Hindlimb muscle (tissue), 1 donor: ENCODE measurements at places on chromosomes 5 and 9. TPM values are rescaled to one million over a fixed set of nuclear protein-coding genes. Genes with fewer than 3 reads are reported as not detected.

- no peak for DNase-seq
Measured at GRCh38 chr5:119582987-119583386, 46.4 kb upstream of the FAM170A start.

- no peak for DNase-seq
Measured at GRCh38 chr9:98930792-98931191, 12.9 kb upstream of the COL15A1 start.

TTC39B gene
- 1.7 TPM for polyA plus RNA-seq

UQCRQ gene
- polyA plus RNA-seq: 172 TPM

DNA sequence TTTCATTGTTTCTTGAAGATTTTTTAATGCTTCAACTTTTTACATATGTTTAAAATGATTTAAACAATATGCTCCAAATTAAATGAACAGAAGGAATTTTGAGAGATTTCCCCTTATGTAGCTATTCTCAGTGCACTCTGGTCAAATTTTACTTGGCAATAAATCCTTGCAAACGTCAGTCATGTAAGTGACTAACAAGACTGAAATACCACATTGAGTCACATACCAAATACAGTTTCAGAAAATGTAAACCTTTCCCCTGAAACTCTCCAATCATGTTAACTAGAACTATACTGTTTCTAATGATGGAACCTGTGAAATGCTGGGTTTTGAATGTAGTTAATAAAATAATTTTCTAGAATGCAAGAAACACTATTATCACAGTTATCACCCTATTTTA, 29.6 kb downstream of the SAR1B start:
- no peak for DNase-seq

PANK3 gene
- 37.1 TPM for polyA plus RNA-seq

- no peak for DNase-seq
Measured at GRCh38 chr9:116546711-116547581, 140.2 kb upstream of the TRIM32 start.

DNA sequence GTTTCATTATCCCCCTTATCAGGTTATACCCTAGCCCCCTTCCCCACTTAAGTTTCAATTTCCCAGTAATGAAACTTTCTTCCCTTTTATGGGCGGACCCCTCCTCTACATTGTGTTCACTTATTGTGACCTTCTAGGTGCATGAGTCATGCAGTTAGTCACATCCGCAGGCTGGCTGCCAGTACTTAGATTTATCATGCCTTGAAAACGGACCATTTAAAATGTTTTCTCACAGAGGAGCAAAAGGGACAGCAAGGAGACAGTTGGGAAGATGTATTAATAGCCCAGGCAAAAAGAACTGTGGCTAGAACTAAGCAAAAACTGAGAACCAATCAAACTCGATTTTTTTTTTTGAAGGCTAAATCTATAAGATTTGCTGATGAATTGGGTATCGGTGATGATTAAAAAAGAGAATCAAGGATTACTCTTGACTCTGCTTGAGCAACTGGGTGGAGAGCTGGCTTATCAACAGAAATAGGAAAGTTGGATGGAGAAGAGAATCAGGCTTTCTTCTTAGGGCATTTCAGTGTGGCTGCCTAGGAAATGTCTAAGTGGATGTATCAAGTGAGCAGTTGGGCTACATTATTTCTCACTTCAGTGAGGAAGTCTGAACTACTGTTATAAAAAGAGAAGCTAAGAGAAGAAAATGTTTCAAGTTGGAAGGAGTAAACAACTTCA, 615.0 kb downstream of the HINT1 start:
- DNase-seq: no peak

- no peak for DNase-seq
Measured at GRCh38 chr5:71699233-71699632, 19.8 kb upstream of the CARTPT start.

DOCK8 gene
- polyA plus RNA-seq: 8.2 TPM

GRCh38 chr5:53677632-53678031, 117.2 kb downstream of the NDUFS4 start:
- DNase-seq: no peak

DNA sequence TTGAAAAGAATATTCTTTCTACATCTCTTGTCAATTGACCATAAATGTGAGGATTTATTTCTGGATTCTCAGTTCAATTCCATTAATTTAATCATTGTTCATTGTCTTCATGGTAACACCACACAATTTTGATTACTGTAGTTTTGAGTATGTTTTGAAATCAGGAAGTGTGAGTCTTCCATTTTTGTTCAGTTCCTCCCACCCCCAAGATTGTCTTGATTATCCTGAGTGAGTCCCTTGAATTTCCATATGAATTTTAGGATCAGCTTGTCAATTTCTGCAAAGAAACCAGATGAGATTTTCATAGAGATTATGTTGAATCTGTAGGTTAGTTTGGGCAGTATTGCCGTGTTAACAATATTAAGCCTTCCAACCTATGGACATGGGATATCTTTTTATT, 9.5 kb downstream of the CYFIP2 start:
- DNase-seq: no peak

- DNase-seq: no peak
Measured at GRCh38 chr5:177231479-177232250, 71.9 kb downstream of the RAB24 start.

DOK3 gene
- 9.8 TPM for polyA plus RNA-seq

DNA sequence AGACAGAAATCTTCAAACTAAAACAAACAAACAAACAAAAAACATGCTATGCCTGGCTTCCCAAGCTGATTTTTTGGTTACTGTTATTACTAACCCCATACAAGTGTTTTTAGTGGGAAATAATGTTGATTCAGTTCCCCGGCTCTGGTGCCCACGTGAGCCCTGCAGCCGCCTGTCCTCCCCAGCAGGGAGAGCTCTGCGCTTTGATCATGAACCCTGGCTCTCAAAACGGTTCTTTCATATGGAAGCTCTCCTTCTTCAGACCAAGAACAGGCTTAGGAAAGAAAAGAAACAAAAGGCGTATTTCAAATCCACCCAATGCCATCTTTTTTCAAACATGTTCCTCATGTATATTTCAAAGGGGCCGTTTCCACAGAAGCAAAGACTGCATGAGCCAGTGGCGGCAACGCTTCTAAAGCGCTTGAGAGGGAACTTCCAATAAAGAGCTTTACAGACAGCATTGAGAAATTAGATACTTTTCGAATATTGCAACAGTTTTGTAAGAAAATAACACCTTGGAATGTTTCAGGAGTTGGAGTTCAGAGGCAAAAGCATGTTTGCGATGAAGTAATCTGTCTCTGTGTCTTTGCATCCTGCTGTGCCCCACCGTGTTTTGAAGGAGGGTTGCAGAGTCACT, 74.8 kb downstream of the ICE1 start:
- peak; percentile 43 for DNase-seq

- no peak for DNase-seq
Measured at GRCh38 chr9:127921557-127922120, 4.8 kb upstream of the ST6GALNAC4 start.

IFNA13 gene
- not detected for polyA plus RNA-seq

DNA sequence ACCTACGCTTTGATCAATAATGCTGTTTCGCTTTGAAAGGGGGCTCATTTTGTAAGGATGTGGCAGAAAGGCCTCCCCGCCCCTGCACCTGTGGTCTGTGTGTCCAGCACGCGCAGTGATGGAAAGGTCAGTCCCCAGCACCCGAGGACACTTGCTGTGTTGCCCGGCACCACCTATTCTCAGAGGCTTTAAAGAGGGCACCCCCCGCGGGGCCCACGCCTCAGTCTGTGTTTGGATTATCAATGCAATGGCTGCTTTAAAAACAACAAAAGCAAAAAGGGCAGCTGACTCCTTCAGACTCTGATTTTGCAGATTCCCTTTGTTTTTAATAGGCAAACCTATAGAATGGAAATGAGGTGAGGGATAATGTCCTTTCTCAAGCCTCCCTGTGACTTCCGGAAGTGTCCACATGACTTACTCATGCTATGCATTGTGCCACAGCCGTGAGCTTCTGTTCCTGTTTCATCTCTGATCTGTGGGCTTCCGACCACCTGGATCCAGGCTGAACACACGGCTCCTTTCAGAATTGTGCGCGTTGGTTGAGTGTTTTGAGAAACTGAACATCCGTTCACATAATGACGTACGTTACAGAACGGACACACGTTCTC, 416.2 kb downstream of the IRX2 start:
- DNase-seq: no peak

MCC gene
- polyA plus RNA-seq: 17.8 TPM

GRCh38 chr5:33929925-33930690, 6.1 kb upstream of the RXFP3 start:
- no peak for DNase-seq

FOXD4L3 gene
- polyA plus RNA-seq: not detected

GRCh38 chr9:7315746-7316145, 483.8 kb downstream of the DMAC1 start:
- DNase-seq: no peak

- DNase-seq: peak; percentile 67
Measured at GRCh38 chr9:121362813-121363621, 7.0 kb downstream of the STOM start.

IFNK gene
- not detected for polyA plus RNA-seq

NRG2 gene
- 1.7 TPM for polyA plus RNA-seq

GRCh38 chr9:2132484-2133082, 117.4 kb downstream of the SMARCA2 start:
- no peak for DNase-seq

PCDHGA2 gene
- polyA plus RNA-seq: 2.1 TPM

DNA sequence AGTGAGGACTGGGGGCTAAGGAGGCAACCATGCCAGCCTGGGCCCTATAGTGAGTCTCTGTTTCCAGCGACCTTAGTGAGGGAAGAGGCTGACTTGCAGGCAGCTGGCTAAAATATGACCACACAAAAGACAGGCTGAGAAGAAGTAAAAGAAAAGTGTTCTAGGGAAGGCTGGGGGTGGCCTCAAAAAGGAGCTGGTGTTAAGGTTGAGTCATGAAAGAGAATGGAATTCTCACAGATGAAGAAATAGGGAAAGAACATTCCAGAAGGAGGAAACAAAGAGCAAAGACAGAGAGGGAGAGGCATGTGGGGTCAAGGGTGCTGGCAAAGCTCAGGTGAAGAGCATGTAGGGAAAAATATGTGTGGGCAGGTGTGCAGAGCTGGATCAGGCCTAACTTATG, 302.7 kb upstream of the RFX3 start:
- DNase-seq: no peak

NR6A1 gene
- polyA plus RNA-seq: 0.68 TPM

DNA sequence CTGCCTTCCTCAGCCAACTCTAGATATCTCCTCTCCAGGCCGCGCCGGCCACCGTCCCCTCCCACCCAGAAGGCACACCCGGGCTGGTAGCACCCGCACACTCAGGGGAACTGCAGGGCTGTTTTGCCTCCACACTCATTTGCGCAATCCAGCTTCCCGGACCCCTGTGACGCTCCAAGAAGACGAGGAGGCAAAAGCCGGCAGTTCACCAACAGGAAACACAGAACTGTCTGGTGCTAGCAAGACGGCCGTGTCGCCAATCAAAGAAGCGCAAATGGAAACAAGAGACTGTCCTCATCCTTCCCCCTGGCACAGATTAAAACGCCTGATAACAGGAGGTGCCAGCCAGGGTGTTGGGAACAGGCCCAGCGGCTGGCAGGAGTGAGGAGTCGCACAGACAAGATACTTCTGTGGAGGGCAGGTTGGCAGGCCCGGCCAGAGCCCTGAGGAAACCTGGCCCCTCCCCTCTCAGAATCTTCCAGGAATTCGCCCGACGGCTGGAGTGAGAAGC, 7.8 kb downstream of the AGPAT2 start:
- DNase-seq: no peak

DNA sequence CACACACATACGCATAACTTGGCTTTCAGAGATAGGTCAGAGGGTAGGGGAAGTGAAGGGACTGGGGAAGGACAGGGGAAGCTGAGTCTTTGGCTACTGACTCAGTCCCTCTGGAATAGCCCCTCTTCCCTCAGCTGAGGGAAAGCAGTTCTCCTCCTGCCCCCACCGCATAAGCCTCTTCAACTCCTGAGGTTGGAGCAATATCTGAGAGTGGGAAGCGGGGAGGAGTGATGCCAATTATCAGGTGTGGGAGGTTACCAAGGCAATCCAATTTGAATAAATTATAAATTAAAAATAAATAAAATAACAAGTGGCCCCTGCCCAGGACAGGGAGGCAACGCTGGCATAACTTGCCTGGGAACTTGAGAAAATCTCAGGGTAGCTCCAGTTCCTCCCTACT, 1.7 kb upstream of the STOML2 start:
- DNase-seq: no peak

DNA sequence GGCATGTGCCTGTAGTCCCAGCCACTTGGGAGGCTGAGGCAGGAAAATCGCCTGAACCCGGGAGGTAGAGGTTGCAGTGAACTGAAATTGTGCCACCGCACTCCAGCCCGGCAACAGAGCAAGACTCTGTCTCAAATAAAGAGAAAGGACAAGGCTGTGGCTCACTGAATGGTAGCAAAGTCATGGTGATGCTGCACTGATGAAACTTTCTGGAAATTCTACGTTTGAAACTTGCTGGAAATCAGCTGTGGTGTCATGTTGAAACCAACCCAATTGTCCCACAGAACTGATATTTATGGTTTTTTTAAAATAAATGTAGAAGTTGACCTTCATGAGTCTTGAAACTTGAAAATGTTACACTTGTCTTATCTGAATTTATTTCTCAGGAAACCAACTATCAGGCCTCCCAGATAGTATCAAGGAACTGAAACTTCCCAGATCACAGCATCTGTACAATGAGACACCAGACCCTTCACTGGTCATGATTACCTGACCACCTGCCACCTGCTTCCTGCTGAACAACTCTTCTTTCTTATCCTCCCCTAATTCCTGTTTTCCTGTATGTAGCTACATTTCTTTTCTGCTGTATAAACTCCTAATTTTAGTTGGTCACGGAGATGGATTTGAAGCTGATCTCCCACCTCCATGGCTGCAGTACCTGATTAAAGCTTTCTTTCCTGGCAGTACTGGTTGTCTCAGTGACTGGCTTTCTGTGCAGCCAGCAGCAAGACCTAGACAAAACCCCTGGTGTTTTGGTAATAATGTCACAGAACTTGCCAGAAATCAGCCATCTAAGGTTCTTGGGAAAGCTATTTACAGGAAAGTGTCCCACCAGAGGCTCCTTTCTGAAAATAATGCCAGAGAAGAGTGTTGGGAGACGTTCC, 5.6 kb upstream of the TBC1D13 start:
- no peak for DNase-seq

GRCh38 chr5:17089690-17090089, 127.7 kb upstream of the BASP1 start:
- DNase-seq: no peak

IFNA2 gene
- not detected for polyA plus RNA-seq

DNA sequence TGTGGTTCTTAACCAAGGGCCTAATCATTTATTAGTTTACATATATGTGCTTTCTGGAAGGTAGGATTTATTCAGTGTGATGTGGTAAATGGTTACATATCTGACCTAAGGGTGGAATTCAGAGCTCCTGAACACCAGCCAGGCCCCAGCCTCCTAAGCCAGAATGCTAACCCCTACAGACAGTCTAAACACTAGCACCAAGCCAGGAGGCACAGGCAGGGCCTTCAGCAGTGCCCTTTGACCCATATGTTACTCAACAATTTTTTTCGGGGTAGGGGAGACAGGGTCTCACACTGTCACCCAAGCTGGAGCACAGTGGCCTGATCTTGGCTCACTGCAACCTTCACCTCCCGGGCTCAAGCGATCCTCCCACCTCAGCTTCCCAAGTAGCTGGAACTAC, 40.3 kb downstream of the PRKACG start:
- no peak for DNase-seq
